ENCODE measurements at places on chromosomes 6 and 20. TPM values are rescaled to one million over a fixed set of nuclear protein-coding genes. Genes with fewer than 3 reads are reported as not detected.

Gene MOG
- total RNA-seq: 5.4 TPM

Gene PRKN
- total RNA-seq: 23.1 TPM

Gene PACSIN1
- total RNA-seq: 13.6 TPM

Gene SLC35F1
- total RNA-seq: 6.7 TPM

Gene POM121L2
- total RNA-seq: not detected

Gene C4A
- 96.3 TPM for total RNA-seq

Gene USP49
- 1.3 TPM for total RNA-seq

Gene TXLNB
- 133 TPM for total RNA-seq

Gene NRN1
- 13.7 TPM for total RNA-seq

Gene CAGE1
- total RNA-seq: not detected

Gene ASIP
- 9.5 TPM for total RNA-seq

Gene MAP1LC3A
- total RNA-seq: 137 TPM

Gene PPIL1
- 60.3 TPM for total RNA-seq

Gene MTFR2
- total RNA-seq: 0.25 TPM

Gene HSD17B8
- 24.8 TPM for total RNA-seq

Gene RBM24
- total RNA-seq: 223 TPM

Gene ZBTB12
- 3.3 TPM for total RNA-seq

Gene LAMA2
- 138 TPM for total RNA-seq

Gene SYNDIG1
- total RNA-seq: 11.0 TPM

Gene BCL2L1
- 54.8 TPM for total RNA-seq

Gene AVP
- total RNA-seq: not detected

Gene HLA-A
- 256 TPM for total RNA-seq

Gene MYBL2
- total RNA-seq: 0.84 TPM

Gene MTO1
- total RNA-seq: 28.9 TPM

Gene KIAA1755
- total RNA-seq: 5.3 TPM

Gene NSFL1C
- 59.9 TPM for total RNA-seq

Gene BMP2
- 3.0 TPM for total RNA-seq

Gene SLC12A5
- 1.3 TPM for total RNA-seq

Gene WDR27
- 8.6 TPM for total RNA-seq

Gene CDSN
- not detected for total RNA-seq

Gene CLVS2
- 0.12 TPM for total RNA-seq

Gene MYMX
- total RNA-seq: 0.67 TPM

Gene GPLD1
- 1.1 TPM for total RNA-seq

Gene CEP57L1
- total RNA-seq: 7.3 TPM

Gene RGS19
- total RNA-seq: 5.4 TPM

Gene ARMH2
- not detected for total RNA-seq

Gene ZC2HC1B
- total RNA-seq: not detected

Gene JPH2
- total RNA-seq: 182 TPM

Gene MRAP2
- total RNA-seq: not detected

Gene AIF1
- 15.5 TPM for total RNA-seq

Gene AIG1
- 91.5 TPM for total RNA-seq

Gene BMP7
- total RNA-seq: 32.2 TPM

Gene KIF25
- not detected for total RNA-seq

Gene MEI4
- total RNA-seq: 0.32 TPM

Gene PPP1R3G
- total RNA-seq: 13.9 TPM

Gene NOX3
- total RNA-seq: not detected

Gene SLA2
- total RNA-seq: 0.47 TPM

Gene SNAP25
- 0.67 TPM for total RNA-seq

Gene PGC
- total RNA-seq: not detected

Gene ZNF343
- 5.8 TPM for total RNA-seq

Gene GSTA2
- total RNA-seq: not detected

Gene BIRC7
- total RNA-seq: not detected

Gene FBXL4
- 20.6 TPM for total RNA-seq

Gene TUBB1
- 0.30 TPM for total RNA-seq

Gene UNC93A
- not detected for total RNA-seq

Data from left ventricle myocardium superior (tissue), 1 donor.